ENCODE measurements at places on chromosomes 2 and 18. TPM values are rescaled to one million over a fixed set of nuclear protein-coding genes. Genes with fewer than 3 reads are reported as not detected.

Gene XPO1
- total RNA-seq, result 184 TPM

- H3K27ac ChIP-seq, result no peak overlapping the region
- H3K4me3 ChIP-seq, result no peak overlapping the region
- no peaks in the 10 kb centered on the region for H3K36me3 ChIP-seq
- peaks cover 29% of the 10 kb centered on the region for H3K27me3 ChIP-seq
Measured at GRCh38 chr18:76277801-76278200, 217.2 kb downstream of the ZNF516 start.

DNA sequence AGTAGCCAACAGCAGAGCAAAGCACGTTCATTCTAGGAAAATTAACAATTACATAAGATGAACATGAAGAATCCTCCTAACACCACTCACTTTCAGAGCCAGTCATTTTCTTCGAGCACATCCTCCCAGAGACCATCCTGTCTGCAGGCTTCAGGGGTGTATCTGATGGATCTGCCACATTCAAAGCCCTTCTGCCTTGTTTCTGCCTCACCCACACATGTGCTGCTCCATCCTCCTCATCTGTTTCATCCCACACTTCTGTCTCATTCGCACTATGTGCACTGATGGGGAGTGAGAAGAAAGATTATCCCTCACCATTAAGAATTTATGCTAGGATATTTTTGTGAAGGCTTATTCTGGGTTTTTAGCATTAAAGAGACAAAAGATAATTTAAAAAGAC is 287.9 kb upstream of the PKDCC start:
- H3K4me1 ChIP-seq, result no peaks in the 10 kb centered on the region
- H3K27ac ChIP-seq, result no peak overlapping the region
- no peaks in the 10 kb centered on the region for H3K36me3 ChIP-seq

Gene MYO5B
- total RNA-seq, result 32.1 TPM

Gene IL36RN
- not detected for total RNA-seq

- no peak for DNase-seq
- H3K4me3 ChIP-seq, result no peak overlapping the region
- peaks cover 16% of the 10 kb centered on the region for H3K36me3 ChIP-seq
- no peaks in the 10 kb centered on the region for H3K4me1 ChIP-seq
Measured at GRCh38 chr2:9517118-9517782, 38.4 kb downstream of the ADAM17 start.
